GM20000 (cell line): ENCODE measurements at places on chromosomes 1 and 21.

DNA sequence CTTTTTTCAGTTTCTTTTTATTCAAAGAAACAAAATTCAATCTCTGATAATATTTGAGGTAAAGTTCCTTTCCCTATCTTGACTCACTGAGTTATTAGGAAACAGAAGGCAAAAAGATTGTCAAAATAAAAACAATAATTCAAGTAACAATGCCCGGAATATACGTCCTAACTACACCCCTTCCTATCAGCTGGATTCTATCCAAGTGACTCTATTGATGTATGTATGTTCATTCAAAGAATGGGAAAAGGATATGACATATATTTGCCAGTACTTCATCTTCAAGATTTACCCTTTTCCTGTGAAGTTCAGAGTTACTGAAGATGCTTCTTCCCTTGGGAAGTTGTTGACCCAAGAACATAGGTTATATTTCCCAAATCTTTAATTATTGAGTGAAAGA, 13.7 kb downstream of the SPRTN start:
- no peak for DNase-seq

GRCh38 chr21:15874615-15875014, 144.8 kb downstream of the USP25 start:
- DNase-seq: no peak

GRCh38 chr1:221559911-221560310, 182.0 kb downstream of the DUSP10 start:
- DNase-seq: no peak

DNA sequence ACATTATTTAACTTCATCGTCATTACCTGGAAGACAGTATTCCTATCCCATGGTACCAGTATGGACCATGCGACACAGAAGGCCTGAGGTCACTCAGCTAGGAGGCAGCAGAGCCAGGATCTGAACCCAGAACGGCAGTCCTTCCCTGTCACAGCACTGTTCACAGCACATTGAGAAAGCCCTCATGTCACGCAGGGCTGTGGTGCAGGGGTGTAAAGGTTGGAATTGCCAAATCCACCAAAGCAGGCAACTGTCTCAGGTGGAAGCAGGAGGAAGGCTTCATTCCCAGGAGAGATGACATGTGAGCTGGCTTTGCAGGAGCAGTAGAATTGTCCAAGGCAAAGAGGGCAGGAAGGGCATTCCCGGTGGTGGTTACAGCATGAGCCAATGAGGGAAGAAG, 9.9 kb upstream of the TTC22 start:
- no peak for DNase-seq

DNA sequence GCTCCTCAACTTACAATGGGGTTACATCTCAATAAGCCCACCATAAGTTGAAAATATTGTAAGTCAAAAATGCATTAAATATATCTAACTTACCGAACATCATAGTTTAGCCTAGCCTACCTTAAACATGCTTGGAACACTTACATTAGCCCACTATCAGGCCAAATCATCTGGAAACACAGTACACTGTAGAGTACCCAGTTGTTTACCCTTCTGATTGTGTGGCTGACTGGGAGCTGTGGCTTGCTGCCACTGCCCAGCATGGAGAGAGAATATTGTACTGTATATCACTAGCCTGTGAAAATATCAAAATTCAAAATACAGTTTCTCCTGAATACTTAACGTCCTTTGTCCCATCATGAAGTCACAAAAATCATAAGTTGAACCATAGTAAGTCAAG, 40.4 kb upstream of the FRRS1 start:
- DNase-seq: no peak

DNA sequence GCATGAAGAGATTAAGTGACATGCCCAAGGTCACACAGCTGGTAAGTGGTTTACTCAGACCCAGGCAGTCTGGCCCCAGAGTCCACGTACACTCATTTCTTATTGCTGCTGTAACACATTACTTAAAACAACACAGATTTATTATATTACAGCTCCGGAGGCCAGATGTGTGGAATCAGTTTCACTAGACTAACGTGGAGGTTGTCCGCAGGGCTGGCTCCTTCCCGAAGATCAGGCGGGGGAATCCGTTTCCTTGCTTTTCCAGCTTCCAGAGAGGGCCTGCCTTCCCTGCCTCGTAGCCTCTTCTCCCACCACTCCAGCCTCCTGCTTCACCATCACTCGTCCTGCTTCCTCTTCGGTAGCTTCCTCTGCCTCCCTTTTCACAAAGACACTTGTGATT, 81.2 kb downstream of the KCNN3 start:
- no peak for DNase-seq

DNA sequence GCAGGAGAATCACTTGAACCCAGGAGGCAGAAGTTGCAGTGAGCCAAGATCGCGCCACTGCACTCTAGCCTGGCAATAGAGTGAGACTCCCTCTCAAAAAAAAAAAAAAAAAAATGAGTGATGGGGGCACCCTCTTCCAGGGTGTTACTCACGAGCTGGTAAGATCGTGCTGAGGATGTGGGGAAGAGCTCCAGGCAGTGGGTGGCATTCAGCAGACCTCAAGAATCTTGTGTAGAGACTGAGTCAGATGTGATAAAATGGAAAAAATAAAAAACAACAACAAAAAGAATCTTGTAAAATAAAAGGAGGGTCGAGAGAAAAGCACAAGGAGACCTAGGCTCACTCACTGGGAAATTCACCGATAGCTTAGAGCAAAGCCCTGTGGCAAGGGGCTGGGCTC, 38.5 kb downstream of the EPHA2 start:
- no peak for DNase-seq
